Umbilical cord (tissue), 2 donors: ENCODE measurements at places on chromosomes 6 and 20.

GRCh38 chr6:111461860-111462259, 21.2 kb downstream of the REV3L start:
- no peak for DNase-seq

GRCh38 chr6:149211046-149211571, 106.4 kb upstream of the TAB2 start:
- no peak for DNase-seq

DNA sequence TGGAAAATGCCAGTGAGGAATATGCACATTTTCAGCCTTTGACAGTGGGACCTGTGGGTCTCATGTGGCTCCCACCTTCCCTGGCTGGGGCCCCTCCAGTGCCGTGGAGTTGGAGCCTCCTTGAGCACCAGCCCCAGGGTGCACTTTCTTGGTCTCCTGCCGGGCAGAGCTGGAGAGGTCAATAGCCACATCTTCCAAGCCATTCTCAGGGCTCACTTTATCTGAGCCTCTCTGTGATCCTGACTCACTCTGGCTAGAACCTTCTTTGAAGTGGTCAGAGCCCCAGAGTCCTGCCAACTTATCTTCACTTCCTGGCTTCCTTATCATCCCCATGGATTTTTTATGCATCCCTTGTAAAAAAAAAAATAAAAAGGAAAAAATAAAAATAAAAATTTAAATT, 5.7 kb downstream of the VSX1 start:
- DNase-seq, result no peak

GRCh38 chr6:126803769-126804168, 314.7 kb upstream of the RSPO3 start:
- DNase-seq, result no peak

DNA sequence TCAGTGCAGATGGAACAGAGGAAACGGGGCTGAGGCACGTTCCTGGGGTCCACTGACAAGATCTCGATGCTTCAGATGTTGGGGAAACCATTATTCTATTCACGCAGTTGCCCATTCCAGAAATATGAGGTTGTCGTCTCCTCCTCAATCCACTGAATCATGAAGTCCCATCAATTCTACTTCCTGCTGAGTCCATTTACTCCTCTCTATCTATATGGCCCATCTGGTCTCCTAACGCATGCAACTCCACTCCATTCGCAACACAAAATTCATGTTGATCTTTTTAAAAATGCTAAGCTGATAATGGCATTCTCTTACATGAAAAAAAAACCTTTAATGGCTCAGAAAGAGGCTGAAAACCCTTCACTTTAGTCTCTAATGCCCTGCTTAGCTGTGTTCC, 37.5 kb downstream of the MAP3K5 start:
- DNase-seq, result no peak

- no peak for DNase-seq
These were observed 1.5 kb upstream of the NSFL1C start for GRCh38 chr20:1468117-1468624.

DNA sequence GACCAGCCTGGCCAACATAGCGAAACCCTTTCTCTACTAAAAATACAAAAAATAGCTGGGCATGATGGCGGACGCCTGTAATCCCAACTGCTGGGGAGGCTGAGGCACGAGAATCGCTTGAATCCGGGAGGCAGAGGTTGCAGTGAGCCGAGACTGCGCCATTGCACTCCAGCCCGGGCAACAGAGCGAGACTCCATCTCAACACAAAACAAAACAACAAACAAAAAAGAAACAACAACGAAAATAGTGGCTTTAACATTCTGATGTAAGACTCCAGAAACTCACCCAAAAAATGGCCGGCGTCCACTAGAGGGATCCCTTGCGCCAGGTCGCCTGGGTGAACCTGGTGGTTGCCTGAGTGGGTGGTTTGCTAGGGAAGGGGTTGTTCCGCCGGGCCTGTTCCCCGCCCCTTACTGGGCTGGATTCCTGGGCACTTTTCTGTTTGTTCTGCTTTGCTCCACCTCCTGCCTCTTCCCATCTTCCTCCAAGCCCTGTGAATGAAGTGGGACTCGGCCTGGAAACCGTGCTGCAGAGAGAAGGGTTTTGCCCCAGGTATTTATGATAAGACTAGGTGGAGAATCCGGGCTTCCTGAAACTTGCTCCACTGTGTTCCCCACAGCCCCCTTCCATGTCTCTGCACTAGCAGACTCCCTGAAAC, 1.5 kb downstream of the PABPC1L start:
- DNase-seq, result no peak

GRCh38 chr6:11563793-11564192, 26.2 kb downstream of the TMEM170B start:
- DNase-seq, result no peak

- no peak for DNase-seq
These were observed 22.2 kb downstream of the PCMTD2 start for GRCh38 chr20:64277571-64278316.

GRCh38 chr20:1005452-1006027, 3.4 kb upstream of the RSPO4 start:
- DNase-seq, result no peak

DNA sequence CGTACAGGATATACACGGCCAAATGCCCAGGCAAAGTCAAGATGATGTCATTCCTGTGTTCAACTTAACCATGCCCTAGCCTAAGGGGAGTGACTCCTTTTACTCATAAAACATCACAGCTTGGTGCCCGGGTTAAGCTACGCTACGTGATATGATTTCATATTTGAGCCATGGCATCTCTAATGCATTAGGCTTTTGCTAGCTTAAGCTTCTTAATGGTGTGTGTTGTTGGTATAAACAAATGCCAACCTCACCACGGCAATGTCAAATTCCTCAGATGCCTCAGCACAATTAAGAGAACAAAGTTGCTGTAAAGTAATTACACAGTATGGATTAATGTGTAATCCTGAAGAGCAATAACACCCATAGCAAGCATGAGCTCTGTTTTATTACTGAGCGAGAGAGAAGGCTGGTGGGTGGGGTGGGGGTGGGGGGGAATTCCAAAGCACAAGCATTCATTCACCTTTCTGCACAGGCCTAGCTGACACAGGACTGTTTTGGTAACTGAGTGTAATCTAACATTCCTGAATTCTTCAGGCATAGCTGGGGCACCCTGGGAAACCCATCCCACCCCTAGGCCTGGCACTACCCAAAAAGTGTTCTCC, 44.7 kb upstream of the CNKSR3 start:
- peak; percentile 31 for DNase-seq

GRCh38 chr6:72646604-72647485, 25.0 kb downstream of the KCNQ5 start:
- DNase-seq, result no peak

DNA sequence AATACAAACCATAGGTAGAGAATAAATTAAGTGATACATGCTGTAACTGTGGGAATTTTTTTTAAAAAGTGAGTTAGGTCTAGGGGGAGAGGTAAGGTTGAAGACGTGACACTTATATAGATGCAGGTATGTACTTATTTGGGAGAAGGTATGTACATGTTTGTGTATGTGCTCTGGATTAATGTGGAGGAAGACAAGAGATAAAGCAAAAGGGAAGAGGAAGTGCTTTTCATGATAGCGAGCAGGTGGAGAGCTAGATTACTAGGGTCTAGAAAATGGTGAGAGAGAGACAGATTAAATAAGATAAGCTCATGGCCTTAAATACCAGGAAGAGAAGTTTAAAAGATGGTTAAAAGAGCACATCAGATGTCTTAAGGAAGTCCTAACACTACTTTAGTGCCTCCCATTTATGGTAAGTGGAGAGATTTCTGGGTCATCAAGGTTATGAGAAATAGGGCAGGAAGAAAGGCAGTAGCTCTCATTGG, 92.5 kb downstream of the MAN1A1 start:
- DNase-seq, result no peak

DNA sequence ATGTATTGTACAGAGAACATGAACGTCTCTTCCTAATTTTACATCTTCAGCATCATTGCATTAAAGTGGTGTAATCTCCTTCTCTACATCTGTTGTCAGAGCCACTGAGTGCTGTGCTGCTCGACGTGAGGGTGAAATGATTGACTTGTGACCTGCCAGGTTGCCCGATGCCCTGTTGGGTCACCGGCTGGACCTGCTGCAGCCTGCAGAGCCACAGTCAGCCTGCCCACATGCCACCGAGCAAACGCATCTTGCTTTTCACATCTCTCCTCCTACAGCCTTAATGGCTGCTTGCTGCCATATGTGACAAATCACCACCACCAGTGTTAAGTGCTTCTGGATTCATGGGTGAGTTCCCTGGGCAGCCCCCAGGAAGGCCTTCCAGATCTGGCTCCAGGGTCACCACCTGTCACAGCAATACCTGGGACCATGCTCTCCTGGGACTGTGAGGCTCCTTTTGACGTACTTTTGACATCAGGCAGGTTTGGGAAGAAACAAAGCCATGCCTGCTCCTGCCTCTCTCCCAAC, 80.3 kb downstream of the ASXL1 start:
- no peak for DNase-seq

DNA sequence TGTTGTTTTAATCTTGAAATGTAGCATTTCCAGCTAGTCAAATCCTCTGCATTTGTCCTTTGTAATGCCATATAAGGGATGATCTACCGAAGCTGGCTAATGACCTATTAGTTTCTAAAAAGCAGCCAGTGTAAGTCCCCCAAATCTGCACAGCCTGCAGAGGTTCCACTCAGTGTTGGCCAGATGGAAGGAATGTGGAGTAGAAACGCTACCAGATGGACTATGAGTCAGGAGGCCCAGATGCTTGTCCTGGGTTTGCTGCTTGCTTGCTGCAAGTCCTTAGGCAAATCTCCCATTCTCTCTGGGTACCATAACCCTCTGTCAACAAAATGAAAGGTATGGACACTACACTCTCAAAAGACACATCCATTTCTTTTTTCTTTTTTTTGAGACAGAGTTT, 149.8 kb downstream of the BTBD9 start:
- DNase-seq, result peak; percentile 39

GRCh38 chr20:53878262-53879047, 191.9 kb downstream of the BCAS1 start:
- DNase-seq, result no peak

DNA sequence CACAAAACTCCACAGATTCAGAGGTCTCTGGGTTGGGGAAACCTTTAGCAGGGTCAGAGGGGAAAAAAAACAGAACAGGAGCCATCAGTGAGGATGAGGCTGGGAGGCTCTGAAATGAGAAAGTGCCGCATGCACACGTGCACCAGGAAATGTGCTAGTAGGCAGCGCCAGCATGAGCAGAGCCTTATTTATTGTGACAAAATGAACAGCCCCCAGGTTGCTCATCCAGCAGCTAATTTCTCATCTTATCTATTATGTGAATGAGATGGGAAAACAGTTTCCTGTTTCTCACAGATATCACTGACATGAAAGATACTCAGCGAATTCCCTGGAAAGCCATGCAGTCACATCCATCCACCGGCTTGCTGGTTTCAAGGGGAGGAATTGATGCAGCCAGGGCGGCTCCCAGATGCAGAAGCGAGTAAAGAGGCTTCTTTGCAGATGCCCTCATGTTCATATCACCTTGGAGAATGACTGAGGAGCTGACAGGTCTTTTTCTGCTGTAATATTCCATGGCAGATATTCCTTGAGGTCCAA, 176.1 kb downstream of the MBOAT1 start:
- DNase-seq, result no peak

- DNase-seq, result peak; percentile 8
These were observed 225.1 kb upstream of the MANEA start for GRCh38 chr6:95352064-95352795.

DNA sequence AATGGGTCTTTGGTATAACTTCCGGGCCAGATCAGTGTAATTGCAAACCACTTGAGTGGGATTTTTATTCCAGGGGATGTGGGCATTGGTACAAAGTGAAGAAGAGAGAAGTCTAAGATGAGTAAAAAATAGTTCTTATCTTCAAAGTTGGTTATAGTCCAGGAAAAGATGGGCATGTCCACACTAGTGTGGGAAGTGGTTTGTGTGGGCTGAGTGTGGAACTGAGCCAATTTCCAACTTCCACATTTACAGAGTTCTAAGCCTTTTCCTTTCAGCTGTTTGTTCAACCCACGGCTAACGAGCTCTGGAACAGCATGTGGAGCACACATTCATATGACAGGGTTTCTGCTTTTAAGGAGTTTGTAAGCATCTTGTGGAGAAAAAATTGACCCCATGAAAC, 72.3 kb upstream of the IFNGR1 start:
- DNase-seq, result peak; percentile 65

- no peak for DNase-seq
These were observed 10.6 kb upstream of the RSPO3 start for GRCh38 chr6:127107916-127108315.

DNA sequence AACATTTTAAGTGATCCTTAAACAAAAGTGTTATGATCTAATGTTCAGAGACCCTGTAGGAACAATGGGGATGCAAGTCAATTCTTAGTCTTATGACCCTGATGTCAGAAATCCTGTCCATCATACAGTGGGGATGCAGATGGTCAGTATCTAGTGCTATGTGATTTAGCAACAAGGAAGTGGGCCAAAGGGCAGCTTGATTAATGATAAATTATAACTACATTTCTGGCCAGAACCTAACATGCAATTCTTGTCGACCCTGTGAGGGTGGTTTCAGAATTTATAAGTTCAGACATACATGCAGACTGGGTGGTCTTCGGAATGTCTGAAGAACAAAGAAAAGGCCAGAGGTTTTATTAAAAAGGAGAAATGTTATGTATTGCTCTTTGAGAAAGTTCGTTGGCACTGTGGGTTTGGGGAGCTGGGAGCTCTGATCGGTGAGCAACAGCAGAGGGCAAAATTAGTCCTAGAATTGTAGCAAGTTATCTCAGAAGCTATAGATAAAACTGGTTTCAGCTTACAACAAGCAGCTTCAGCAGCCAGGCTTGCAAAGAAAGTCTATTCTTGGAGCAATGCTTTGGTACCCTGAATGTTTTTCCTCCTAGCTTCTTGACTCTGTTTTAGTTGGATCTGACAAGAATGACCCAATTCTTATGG, 50.8 kb downstream of the RPF2 start:
- peak; percentile 84 for DNase-seq

- no peak for DNase-seq
These were observed 90.6 kb downstream of the MRPL14 start for GRCh38 chr6:44036699-44037101.

DNA sequence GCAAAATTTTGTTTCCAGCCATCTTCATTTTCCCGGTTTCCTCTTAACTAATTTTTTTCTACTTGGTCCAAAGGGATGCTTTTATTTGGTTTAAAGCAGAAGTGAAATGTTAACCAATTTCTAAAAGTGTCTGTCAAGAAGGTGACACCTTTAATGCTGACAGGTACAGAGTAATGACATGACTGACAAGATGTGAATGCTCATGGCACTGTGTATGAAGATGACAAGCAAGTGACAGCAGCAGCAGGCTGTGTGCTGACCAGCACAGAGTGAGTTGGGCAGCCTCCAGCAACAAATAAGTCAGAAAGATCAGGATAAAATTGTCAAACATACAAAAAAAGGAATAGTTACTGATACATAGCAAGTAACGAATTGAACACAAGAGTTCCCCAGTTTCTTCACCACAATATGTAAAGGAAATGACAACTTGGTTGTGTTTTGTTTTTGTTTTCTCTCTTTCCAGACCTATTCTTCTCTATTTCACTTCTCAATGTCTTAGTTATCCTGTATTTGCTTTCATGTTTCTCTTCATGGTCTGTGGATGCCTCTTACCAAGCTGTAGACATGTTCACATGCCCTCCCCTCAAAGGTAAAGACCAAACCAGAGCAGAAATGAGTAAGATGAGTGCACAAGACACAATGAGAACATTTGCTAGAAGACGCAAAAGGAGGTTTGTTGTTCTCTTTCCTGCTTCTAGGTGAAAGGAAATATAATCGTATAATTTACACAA, 174.9 kb downstream of the FRK start:
- DNase-seq, result no peak
